Activated CD8-positive, alpha-beta memory T cell treated with anti-CD3 and anti-CD28 coated beads for 4 hours (primary cell): ENCODE measurements at places on chromosomes 13 and 19.

DNA sequence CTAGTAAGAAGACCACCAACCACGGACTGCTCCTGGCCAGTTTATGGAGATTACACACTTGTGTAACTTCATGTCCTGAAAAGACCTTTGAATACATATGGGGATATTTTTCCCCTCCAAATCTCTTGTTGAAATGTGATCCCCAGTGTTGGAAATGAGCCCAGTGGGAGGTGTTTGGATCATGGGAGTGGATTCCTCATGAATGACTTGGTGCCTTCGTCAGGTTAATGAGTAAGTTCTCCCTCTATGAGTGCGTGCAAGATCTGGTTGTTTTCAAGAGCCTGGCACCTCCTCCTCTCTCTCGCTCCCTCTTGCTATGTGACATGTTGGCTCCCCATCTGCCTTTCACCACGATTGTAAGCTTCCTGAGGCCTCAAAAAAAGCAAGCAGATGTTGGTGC lies 769.0 kb upstream of the SLITRK1 start:
- DNase-seq: no peak

DNA sequence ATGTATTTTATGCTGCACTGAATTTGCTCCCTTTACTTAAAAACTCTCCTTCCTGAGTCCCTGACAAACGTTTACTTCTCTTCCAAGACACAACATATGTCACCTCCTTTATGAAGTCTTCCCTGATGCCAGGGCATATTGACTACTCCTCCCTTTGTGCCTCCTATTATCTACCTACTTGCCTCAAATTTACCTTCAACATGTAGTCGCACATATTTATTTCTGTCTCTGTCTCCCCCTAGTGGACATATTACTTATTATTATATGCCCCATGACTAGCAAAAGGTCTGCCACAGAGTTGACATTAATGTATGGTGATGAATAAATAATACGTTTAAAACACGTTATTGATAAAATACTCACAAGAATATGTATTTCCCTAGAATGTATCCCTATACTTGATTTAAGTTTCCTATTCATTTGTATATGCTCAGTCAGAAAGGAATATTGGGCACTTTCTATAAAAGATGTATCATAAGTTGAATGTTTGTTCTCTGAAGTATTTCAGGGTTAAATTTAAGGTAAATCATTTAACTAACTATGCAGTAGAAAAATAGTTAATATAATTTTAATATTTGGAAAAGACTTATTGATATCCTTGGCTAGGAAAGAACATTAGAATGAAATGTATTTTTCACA lies 250.3 kb upstream of the ATXN8OS start:
- no peak for DNase-seq

- no peak for DNase-seq
Observed at GRCh38 chr13:70720386-70720785, 612.1 kb upstream of the KLHL1 start.

GRCh38 chr19:42155796-42156195 lies 23.6 kb upstream of the POU2F2 start:
- DNase-seq: no peak

GRCh38 chr19:18208098-18208951 lies 4.5 kb upstream of the RAB3A start:
- DNase-seq: no peak

- no peak for DNase-seq
Observed at GRCh38 chr13:70051531-70051930, 56.1 kb upstream of the ATXN8OS start.

DNA sequence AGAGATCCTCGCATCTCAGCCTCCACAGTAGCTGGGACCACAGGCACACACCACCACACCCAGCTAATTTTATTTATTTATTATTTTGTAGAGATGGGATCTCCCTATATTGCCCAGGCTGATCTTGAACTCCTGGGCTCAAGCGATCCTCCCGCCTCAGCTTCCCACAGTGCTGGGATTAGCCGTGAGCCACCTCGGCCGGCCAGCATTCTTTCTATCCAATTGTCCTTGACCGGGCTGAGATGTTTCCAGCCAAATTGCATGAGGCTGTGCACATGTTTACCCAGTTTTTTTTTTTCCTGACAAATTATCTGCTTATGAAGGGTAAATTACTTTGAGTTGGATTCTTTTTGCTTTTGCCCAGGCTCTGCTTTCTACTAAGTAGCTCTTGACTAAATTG lies 28.2 kb downstream of the UNC13A start:
- DNase-seq: no peak

- DNase-seq: no peak
Observed at GRCh38 chr13:63381078-63381859, 1965.6 kb upstream of the PCDH20 start.

DNA sequence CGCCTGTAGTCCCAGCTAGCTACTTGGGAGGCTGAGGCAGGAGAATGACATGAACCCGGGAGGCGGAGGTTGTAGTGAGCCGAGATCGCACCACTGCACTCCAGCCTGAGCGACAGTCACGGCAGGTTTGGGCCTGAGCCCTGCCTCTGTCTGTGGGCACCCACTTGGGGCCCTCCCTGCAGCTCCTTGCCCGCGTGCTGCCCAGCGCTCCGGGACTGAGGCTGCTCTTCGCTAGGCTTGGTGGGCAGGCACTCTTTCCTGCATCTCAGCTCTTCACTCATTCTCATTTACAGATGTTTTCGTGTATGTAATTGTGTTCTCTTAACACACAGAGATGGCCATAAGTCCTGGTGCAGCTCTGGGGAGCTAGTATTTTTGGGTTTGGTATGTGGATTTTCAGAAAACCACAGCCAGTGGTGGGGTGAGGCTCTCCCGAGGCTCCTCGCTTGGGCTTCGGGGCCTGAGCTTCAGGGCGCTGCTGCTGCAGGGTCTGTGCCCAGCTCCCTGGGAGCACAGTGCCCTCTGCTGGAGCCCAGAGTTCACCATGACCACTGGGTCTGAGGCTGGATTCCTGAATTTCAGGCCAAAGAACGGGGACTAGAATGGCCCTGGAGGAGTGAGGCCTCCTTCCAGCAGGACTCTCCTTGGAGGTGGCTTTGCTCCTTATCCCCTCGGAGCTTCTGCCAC lies 15.2 kb downstream of the UPF1 start:
- peak; percentile 32 for DNase-seq

DNA sequence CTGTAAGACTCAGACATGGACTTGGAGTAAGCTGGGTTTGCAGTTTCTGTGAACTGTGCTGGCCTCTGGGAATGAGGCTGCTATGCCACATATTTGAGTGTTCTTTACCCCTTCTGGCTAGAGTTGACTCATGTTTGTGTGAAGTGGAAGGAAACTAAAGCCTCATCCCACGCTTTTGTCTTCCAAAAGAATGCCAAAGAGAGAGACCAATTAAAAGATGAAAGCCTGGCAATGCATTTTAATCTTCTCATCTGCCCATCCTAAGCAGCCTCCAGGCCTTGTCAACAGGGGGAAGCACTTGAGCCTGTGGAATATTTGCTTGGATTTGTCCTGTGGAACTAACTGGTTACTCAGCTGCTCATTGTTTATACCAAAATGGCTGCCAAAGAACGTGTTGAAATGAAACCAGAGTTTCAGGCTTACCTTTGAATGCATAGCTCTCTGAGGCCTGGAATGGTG lies 49.1 kb downstream of the LMO7 start:
- no peak for DNase-seq

DNA sequence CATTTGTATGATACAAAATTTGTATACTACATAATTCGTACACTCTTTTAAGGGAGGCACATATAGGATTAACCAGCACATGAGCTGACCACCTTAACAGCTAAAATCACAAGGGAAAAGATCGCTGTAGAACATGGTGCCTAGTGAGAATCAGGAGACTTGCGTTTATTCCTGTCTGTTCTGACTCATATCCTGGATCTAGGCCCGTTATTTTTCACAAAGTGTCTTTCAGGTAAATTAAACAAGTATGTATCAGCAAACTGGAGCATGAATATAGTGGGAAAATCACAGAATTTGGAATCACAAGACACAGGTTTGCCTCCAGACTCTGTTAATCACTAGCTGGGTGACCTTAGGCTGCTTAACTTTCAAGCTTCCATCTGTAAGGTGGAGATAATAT lies 47.5 kb upstream of the ESD start:
- no peak for DNase-seq

GRCh38 chr13:32042551-32042950 lies 11.0 kb downstream of the FRY start:
- no peak for DNase-seq

DNA sequence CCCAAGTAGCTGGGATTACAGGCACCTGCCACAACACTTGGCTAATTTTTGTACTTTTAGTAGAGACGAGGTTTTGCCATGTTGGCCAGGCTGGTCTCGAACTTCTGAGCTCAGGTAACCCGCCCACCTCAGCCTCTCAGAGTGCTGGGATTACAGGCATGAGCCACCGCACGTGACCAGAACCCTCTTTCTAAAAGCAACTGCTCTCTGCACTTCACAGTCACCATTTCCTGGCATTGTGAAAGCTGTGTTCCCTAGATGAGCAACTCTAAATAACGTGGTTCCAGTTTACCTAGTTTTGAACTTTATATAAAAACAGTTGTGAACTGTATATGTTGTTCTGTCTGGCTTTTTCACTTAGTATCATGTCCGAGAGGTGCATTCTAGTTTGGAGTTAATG lies 152.9 kb downstream of the SIPA1L3 start:
- no peak for DNase-seq

DNA sequence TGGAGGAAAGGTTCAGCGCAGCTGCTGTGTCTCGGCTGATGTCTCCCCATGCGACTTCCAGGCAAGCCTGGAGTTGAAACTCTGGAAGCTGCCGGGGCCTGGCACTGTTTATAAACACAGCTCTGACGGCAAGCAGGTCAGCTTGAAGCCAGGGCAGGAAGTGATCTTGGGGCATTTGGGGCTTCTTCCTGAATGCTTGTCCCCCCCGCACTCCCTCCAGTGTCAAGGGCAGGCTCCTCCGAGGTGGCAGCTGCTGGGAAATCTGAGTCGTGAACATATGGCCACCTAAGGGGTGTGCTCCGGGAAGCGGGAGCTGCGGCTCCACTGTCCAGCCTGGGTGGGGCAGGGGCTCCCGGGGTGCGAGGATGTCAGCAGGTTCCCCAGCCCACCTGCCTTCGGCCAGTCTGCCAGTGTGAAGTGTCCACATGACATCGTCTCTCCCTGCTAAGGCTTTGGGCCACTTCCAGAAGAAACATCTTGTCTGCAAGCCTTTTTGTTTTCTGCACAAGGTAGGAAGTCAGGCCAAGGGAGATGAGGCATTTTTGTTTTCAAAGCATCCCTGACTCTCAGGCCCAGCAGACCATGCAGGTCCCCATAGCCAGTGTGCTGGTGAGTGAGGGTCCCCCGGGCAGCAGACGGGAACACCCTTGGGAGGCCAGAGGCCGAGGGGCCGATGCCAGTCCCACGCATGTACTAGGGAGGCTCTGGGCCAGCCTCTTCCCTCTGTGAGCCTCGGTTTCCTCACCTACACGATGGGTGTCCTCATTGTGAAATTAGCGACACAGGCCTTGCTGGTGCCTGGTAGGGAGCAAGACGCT lies 2.7 kb downstream of the PIAS4 start:
- no peak for DNase-seq

DNA sequence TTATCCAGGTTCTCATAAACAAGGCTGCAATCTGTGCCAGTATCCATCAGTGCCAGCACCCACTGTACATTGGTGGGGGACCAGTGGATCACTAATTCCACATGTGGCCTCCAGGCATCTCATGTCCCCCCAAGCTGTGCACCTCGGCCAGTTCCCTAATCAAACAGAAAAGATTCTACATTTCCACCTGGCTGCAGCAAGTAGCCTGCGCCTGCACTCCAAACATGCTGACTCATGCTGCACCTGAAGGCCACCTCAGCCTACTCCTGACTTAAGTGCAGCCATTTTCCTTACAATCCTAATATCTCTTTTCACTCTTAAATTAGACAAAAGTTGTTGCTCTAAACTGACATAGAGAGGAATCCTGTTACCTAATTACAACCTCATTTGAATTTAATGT lies 729.4 kb upstream of the MIR17HG start:
- DNase-seq: no peak

DNA sequence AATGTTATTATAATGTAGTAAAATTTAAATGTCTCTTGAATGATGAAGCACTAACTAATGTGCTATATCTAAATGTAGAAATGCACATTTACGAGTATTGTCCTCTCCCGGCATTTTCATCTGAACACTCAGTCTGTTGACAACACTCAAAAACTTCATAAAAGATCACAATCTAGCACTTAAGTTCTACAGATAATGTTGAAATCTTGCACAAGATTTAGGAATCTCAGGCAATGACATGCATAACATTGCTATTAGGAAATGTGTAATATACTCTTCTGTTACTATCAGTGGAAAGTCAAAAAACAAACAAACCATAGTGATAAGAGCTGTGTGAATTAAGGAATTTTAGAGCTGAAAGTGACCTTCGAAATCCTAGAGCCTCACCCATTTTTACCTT lies 37.5 kb upstream of the XPO4 start:
- DNase-seq: no peak

- peak; percentile 58 for DNase-seq
Observed at GRCh38 chr19:5987077-5987818, 9.3 kb upstream of the RANBP3 start.

GRCh38 chr13:99955107-99955746 lies 16.3 kb downstream of the ZIC5 start:
- DNase-seq: no peak

DNA sequence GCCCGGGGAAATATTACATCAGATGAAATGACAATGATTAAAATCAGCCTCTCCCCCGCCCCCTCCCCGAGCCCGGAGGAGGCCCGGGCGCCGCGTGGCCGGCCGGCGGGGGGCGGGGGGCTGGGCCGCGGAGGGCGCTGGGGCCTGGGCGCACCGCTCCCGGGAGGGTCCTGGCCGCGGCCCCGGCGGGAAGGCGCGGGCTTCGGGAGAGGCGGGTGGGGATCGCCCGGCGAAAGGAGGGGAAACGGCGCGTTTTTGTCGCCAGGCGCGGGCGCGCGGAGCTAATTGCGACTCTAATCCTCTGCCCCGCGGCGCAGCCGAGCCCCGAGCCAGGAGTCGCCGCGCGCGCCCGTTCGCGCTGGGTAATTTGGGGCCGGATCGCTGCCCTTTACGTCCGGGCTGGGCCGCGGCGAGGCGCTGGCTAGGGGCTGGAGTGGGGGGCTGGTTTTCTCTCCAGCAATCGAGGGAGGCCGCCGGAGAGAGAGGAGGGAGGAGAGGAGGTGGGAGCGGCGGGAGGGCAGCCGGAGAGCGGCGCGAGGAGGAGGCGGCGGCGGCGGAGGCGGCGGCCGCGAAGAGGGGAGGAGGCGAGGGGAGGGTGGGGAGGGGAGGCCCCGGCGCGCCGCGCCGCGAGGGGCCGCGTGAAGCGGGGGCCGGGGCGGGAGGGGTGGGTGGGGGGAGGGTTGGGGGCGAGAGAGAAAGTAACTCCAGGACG lies at the start of gene KCTD15:
Gene KCTD15, plus strand, starts transcription at position 707 of the 712 bp plus-strand sequence. CDS start 3,585 bp downstream, outside the sequence.
- DNase-seq: no peak

- no peak for DNase-seq
Observed at GRCh38 chr13:78758549-78758948, 99.6 kb upstream of the OBI1 start.
